ENCODE measurements at places on chromosomes 16 and 17.

DNA sequence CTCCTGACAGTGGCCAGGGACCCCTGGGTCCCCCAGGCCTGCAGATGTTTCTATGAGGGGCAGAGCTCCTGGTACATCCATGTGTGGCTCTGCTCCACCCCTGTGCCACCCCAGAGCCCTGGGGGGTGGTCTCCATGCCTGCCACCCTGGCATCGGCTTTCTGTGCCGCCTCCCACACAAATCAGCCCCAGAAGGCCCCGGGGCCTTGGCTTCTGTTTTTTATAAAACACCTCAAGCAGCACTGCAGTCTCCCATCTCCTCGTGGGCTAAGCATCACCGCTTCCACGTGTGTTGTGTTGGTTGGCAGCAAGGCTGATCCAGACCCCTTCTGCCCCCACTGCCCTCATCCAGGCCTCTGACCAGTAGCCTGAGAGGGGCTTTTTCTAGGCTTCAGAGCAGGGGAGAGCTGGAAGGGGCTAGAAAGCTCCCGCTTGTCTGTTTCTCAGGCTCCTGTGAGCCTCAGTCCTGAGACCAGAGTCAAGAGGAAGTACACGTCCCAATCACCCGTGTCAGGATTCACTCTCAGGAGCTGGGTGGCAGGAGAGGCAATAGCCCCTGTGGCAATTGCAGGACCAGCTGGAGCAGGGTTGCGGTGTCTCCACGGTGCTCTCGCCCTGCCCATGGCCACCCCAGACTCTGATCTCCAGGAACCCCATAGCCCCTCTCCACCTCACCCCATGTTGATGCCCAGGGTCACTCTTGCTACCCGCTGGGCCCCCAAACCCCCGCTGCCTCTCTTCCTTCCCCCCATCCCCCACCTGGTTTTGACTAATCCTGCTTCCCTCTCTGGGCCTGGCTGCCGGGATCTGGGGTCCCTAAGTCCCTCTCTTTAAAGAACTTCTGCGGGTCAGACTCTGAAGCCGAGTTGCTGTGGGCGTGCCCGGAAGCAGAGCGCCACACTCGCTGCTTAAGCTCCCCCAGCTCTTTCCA, 25.1 kb downstream of the C1QTNF1 start:
- DNase-seq, result no peak

GRCh38 chr17:29369831-29370735, 20.1 kb upstream of the TAOK1 start:
- DNase-seq, result peak; percentile 77

DNA sequence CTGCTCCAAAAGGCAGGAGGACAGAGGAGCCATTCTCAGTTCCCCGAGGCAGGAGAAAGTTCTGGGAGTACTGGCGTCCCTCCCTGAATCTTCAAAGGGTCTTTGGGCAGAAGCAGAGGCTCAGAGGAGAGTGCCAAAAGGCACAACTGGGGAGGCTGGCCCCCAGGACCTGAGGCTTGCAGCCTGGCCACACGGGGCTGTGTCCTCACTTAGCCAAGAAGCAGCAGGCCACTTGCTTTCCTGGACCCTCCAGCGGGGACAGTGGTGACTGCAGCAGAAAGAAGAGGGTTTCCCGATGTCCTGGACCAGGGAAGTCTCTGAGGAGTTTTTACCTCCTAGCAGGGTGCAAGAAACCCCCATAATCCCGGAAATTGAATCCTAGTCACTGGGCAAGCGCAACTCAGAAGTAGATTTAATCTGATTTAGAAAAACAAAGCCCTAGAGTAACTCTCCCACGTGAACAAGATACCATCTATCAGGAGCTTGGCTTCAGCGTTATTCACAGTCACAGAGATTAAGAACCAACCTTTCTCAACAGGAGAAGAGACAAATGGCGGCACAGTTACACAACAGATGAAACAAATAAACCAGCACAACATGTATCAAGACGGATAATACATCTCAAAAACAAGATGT, 25.5 kb upstream of the BCO1 start:
- DNase-seq, result no peak

DNA sequence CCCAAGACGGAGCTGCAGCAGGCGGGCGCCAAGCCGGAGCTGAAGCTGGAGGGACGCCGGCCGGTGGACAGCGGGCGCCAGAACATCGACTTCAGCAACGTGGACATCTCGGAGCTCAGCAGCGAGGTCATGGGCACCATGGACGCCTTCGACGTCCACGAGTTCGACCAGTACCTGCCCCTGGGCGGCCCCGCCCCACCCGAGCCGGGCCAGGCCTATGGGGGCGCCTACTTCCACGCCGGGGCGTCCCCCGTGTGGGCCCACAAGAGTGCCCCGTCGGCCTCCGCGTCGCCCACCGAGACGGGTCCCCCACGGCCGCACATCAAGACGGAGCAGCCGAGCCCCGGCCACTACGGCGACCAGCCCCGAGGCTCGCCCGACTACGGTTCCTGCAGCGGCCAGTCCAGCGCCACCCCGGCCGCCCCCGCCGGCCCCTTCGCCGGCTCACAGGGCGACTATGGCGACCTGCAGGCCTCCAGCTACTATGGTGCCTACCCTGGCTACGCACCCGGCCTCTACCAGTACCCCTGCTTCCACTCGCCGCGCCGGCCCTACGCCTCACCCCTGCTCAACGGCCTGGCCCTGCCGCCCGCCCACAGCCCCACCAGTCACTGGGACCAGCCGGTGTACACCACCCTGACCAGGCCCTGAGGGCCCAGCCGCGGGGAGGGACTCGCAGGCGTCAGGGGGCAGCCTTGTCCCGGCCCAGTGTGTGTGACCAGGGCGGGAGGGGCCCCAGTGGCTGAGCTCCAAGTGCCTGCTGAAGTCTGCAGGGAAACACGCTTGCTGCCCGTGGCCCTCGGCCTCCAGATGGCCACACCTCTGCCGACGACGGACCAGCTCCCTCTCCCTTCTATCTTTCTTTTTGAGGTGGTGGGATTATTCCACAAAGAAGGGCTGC, 3.4 kb downstream of the SOX8 start:
- no peak for DNase-seq

GRCh38 chr16:54577651-54578128, 291.1 kb upstream of the IRX3 start:
- DNase-seq, result no peak

DNA sequence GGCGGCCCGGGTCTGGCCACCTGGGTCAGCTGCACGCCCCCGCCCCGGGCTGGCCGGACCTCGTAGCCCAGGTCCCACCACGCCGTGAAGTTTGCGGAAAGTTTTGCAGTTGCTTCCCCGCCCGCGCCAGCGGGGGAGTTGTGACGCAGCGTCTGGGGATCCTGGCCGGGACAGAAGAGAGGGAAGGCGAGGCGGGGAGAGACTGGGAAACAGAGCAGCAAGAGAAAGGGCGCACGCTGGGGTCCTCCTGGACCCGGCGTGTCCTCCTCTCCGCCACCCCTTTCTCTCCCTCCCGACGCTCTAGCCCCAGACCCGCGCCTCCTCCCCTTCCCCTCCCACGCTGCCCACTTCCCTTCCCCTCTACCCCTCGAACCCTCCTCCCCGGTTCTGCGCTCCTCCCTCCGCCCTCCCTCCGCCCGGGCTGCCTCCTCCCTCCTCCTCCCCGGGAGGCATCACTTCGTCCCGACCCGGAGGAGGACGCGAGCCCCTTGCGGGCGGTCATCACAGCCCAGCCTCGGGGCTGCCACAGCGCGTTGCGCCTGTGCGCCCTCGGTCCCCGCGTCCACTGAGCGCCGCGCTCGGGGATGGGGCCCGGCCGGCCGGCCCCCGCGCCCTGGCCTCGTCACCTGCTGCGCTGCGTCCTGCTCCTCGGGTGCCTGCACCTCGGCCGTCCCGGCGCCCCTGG, at the start of gene MRC2:
TSS of gene MRC2 (plus strand) at position 452 of the 685 bp plus-strand sequence. CDS start at position 585, 133 bp downstream.
- no peak for DNase-seq

GRCh38 chr16:70429888-70430666, 8.8 kb downstream of the ST3GAL2 start:
- DNase-seq, result no peak

GRCh38 chr16:49637933-49638672, 217.8 kb downstream of the ZNF423 start:
- no peak for DNase-seq

- no peak for DNase-seq
Measured at GRCh38 chr16:86252596-86252995, 257.7 kb upstream of the FOXF1 start.

- no peak for DNase-seq
Measured at GRCh38 chr16:16973707-16974591, 496.8 kb downstream of the XYLT1 start.

- no peak for DNase-seq
Measured at GRCh38 chr16:48885471-48885870, 275.5 kb upstream of the N4BP1 start.

GRCh38 chr17:38457577-38458371, 29.5 kb downstream of the ARHGAP23 start:
- DNase-seq, result no peak

DNA sequence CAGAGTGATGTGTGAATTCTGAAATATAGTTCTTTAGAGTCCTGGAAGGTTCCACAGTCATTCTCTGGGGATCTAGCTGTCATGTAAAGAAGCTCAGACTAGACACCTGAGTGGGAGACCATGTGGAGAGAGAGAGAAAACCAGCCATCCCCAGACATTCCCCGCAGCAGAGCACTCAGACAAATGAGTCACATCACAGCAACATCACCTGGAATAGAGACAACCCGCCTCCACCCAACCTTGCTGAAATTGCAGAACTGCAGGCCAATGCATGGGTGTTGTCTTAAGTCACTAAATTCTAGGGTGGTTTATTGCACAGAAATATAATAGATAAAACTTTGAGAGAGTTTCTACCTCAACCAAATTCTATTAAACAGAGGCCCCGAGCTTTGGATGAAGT, 392.0 kb upstream of the DYNLRB2 start:
- DNase-seq, result peak; percentile 16

GRCh38 chr17:15397620-15398019, 56.2 kb upstream of the TEKT3 start:
- DNase-seq, result no peak

DNA sequence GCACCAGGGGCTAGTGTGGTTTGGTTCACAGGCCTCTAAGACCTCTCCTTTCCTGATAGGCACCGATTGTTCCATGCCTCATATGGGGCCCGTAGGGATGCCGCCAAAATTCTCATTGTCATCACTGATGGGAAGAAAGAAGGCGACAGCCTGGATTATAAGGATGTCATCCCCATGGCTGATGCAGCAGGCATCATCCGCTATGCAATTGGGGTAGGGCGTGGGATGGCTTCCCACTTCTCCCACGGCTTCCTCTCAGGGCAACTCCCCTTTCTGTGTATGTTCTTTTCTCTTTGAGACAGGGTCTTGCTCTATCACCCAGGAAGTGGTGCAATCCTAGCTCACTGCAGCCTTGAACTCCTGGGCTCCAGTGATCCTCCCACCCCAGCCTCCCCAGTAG, 5.3 kb downstream of the ITGAX start:
- no peak for DNase-seq

GRCh38 chr16:83903751-83904150, 4.8 kb downstream of the MLYCD start:
- no peak for DNase-seq

DNA sequence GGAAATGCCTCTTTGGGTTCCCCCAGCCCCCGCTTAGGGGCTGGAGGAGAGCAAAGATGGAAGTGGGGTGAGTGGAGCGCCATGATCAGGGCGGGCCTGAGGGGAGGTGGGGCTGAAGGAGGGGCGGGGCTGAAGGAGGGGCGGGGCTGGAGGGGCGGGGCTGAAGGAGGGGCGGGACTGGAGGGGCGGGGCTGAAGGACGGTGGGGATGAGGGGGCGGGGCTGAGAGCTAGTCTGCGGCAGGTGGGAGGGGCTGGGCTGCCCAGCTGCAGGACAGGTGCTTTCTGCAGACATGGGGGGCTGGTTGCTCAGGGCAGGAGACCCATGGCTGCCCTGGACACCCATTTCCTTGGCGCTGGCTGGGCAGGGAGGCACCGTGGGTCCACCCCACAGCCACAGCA, 39.1 kb upstream of the PABPN1L start:
- DNase-seq, result no peak
